ENCODE measurements at places on chromosomes 16 and 17.

DNA sequence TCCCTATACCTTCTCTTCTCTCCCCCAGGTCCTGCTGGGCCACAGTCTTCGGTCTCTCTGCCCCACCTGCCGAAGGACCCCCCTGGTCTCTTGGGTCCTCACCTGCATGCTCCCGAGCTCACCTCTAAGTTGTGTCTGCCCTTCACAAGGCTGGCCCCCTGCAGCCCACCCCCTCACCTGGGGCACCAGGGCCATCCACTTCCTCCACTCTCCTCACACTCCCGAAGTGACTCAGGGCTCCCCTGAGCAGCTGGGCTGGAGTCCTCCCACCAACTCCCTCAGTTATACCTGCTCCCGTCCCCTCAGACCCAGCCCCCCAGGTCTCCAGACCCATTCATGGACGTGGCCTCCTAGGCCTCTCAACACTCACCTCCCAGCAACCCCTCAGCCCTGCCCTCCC lies 822.0 kb downstream of the KCNJ18 start:
- no peak for DNase-seq

DNA sequence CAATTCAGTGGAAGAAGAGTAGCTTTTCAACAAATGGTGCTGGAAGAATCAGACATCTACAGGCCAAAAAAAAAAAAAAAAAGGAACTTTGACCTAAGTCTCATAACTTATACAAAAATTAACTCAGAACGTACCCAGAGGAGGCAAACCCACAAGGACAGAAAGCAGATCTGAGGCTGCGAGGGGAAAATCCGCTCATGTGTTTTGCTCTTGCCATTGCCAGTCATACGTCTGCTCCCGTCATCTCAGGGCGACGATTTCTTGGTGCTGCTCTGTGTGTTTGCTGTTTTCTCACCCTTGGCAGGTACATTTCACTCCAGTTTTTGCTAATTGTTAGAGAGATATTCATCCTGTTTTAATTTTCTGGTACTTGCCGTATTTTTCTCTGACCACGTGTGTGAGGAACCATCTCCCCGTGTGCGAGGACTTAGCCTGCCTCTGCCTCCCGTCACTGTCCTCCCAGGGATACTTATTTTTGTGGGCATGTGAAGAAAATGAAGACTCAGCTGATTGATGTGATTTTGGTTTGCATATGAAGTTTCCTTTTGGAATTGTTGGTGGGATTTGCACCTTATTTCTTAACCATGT lies 33.4 kb upstream of the ACSF3 start:
- no peak for DNase-seq

DNA sequence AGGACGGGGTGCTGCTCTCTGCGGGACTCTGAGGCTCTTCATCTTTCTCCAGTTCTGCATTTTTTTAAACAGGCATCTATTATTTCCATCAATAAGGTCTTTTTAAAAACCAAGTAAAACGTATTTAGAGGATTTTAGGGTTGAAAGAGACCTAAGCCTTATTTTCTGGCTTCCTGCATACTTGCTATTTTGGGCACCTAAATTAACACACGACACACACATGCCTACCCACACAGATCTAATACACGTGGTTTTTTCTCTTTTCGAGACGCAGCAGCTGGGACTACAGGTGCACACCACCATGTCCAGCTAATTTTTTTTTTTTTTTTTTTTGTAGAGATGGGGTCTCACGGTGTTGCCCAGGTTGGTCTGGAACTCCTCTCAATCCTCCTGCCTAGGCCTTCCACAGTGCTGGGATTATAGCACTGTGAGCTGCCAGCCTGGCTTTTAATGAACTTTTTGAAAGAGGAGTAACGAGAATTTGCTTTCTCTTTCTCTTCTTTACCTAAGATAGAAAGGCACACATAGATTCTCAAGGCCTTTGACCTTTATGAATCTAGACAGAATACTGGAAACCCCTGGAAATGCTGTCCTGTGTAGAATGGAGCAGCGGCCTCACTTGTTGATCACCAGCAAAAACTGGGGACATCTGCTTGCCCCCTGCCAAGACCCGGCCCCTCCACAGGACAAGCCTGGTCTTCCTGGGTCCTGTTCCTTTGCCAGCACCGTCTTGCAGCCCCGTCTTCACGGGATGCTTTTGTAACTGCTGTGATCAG lies 13.8 kb downstream of the DNAAF8 start:
- DNase-seq = no peak

DNA sequence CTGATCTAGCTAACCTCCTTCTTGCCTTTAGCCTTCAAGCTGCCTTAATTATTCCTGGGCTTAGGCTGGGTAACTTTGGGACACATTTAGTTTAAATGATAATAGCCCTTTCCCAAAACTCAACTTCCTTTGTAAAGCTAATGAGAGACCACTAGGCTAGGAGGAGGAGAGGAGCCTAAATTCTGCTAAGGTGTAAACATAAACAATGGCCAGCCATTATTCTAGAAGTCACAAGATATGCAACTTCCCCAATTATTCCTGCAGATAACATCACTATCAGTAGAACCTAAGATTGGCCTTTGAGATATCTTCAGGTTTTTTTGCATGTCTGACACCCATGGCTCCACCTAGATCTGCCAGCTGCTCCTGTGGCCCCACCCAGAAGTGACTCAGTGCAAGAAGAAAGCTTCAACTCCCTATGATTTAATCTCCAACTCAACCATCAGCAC lies 131.2 kb upstream of the FAM20A start:
- DNase-seq = no peak

DNA sequence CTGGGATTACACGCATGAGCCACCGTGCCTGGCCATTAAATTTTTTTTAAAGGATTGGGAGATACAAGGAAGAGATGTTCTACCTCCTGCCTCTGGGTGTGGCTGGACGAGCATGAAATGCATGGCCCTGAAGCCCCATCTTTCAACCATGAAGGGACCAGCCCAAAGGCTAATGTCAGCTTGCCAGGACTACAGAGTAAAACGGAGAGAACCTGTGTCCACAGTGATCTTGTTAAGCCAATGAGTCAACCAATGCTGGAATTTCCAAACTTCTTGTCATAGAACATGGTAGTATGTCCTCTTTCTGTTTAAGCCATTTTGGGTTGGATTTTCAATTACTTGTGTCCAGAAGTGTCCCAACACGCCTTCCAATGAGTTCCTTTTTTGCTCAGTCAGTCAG lies 71.3 kb downstream of the RTN4RL1 start:
- no peak for DNase-seq

GRCh38 chr17:78304549-78305037 lies 55.3 kb downstream of the SOCS3 start:
- DNase-seq = peak; percentile 71

- DNase-seq = no peak
Measured at GRCh38 chr16:50856991-50857390, 115.1 kb downstream of the CYLD start.

DNA sequence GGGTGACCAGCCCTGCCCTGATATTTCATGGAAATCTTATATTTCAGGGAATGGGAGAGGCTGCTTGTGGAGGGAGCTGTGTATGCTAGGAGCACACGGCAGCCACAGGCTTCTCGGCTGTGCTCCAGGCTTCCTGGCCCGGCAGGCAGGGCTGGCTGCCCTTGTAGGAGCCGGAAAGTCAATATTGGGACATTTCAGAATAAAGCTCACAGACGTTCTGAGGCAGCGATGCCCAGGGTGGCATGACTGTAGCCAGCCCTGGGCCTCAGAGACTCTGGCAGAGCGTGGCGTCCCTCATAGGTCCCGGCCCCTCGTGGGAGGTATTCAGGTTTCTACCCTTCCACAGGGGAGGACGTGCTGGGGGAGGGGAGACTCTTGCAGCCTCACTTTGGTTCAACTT lies 65.7 kb downstream of the BANP start:
- DNase-seq = no peak

DNA sequence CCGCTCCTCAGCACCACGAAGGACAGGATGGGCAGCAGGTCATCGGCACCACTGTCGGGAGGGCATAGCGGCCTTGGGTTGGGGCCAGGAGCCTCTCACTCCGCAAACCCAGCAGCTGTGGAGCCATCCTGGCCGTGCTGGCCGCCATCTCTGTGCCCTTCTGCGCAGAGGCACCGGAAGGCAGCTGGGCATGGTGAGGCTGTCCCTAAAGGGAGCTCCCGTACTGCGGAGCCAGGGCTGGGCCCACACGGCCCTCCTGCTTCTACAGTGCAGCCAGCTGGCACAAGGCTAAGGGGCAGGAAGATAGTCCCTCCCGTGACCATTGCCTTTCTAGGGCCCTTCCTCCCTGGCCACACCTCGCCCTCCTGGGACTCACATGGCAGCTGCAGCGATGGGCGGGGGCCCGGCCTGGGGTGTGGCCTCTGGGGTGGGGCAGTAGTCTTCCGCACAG lies 7.0 kb upstream of the SPATA2L start:
- DNase-seq = no peak

GRCh38 chr17:58344791-58345157 lies 7.2 kb downstream of the SUPT4H1 start:
- no peak for DNase-seq

DNA sequence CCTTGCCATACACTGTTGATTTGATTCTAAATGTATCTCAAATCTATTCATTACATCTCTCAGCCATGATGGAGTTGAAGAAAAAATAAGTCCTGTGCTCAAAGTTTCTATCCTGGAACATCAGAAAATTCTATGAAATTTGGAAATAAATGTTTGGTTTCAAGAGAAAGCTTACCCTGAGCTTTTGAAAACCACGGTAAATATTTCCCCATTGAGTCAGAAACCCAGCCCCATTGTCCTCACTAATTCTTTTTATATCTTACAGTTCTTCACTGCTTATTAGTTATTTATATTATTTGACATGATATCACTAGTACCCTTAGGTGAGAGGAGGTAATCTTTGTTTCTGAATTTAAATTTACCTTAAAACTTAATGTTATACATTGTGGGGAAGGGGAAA lies 128.5 kb downstream of the MRTFB start:
- DNase-seq = no peak

DNA sequence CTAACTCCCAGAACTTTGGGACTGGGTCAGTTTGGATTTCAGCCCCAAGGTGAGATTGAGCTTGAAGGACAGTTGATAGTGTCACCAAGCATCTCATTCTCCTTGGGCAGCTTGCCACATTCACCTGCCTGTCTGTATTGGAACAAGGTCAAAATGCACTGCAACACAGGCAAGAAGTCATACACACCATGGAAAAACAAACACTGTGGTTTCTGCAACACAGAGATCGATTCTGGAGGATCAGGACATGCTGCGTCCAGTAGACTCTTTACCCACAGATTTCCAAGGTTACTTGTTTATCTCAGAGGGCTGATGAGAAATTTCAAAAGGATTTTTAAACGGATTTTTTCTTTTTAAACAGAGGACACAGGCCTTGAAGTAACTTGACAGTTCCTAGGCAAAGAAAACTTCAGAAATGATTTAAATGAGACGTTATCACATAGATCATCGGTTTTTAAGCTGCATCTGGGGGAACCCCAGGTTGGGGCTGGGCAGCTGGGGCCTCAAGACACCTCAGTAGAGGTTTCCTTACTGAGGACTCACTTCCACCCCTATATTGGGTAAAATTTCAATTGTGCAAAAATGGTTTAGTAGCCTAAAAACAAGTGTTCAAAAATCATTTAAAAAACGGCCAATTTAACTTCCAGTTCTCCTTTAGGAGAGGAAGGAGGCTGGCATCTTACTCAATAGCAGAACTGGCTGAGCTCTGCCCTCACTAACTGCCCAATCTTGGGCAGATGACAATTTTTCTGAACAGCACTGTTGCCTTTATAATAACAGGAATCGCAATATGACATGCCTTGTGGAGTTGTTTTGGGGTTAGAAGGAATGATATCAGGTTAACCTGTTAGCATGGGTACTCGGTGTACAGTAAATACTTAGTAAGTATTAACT lies 299.3 kb downstream of the XYLT1 start:
- DNase-seq = no peak

DNA sequence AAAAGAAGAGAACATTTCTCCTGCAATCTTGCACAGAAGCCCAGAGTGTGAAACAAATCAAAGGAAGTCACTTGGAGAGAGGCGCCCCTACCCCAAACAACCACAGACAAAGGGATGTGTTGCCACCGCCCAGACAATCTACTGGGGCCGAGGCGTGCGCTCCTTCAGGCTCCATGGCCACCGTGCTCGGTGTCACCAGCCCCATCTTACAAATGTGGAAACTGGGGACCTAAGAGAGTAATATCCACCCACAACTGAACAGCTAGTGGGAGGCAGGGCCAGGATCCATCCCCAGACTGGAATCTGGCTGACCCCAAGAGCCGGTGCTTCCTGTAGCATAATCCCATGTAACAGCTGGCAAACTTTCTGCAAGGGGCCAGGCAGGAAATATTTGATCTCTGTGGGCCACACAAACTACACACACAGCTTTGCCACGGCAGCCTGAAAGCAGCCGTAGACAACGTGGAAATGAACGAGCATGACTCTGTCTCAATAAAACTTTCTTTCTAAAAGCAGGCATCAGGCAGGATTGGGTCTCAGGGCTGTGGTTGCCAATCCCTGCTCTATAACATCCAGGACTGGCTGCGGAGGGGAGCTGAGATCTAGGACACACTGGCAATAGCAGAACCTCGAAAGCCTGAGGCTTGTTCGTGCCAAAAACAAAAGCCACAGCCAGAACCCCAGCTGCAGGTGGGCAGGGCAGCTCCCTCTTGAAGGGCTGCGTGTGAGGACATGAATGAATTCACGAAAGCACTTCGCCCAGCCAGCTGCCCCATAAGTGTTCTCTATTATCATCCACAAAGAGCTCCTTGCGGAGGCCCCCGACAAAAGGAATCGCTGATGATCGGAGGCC lies 26.6 kb upstream of the GINS2 start:
- peak; percentile 68 for DNase-seq

DNA sequence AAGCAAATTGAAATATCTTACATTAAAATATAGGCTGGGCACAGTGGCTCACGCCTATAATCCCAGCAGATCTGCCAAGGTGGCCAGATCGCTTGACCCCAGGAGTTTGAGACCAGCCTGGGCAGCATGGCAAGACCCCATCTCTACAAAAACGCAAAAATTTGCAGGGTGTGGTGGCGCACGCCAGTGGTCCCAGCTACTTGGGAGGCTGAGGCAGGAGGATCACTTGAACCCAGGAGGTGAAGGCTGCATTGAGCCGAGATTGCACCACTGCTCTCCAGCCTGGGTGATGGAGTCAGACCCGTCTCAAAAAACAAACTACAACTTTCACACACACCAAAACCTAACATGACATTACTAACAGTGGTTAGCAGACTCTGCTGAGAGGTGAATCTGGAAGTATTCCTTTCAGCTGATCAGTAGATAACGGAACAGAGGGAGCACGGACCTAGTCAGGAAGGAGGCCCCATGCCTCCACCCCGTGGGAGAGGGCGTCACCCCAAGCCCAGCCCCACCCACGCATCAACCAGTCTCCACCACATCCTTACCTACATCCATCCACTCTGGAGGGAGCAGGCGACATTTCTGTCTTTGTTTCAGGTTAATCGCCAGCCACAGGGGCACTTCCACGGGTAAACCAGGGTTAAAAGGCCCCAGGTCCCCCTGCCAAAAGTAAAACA lies 1.7 kb downstream of the GINS2 start:
- DNase-seq = no peak

DNA sequence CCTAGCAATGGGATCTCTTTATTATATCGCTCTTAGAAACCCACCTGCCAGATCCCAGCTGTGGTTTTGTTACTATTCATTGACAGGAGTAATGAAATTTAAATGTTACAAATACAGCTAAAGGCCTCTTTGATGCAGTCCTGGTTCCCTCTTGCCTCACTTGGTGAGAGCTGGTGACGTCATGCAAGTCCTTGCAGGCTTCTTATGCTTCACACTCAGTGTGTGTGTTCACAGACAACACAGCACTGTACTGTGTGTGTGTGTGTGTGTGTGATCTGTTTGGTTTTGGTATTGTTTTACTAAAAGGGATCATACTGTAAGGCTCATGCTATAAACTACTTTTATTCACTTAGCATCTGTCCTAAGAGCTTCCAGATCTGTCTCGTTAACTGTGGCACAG lies 75.0 kb downstream of the USP22 start:
- no peak for DNase-seq
